ENCODE measurements at places on chromosomes 16 and 17.

GRCh38 chr17:82388223-82388921 lies 16.8 kb downstream of the UTS2R start:
- DNase-seq = no peak

GRCh38 chr17:35890774-35891155 lies 10.6 kb upstream of the CCL5 start:
- DNase-seq = no peak

GRCh38 chr17:63445571-63445953 lies 544 bp downstream of the CYB561 start:
- DNase-seq = peak; percentile 37

- DNase-seq = no peak
Observed at GRCh38 chr17:78029697-78030096, 71.2 kb downstream of the TNRC6C start.

- no peak for DNase-seq
Observed at GRCh38 chr17:16973760-16974540, 2.0 kb upstream of the TNFRSF13B start.

GRCh38 chr16:86181526-86181925 lies 282.6 kb downstream of the IRF8 start:
- DNase-seq = no peak

DNA sequence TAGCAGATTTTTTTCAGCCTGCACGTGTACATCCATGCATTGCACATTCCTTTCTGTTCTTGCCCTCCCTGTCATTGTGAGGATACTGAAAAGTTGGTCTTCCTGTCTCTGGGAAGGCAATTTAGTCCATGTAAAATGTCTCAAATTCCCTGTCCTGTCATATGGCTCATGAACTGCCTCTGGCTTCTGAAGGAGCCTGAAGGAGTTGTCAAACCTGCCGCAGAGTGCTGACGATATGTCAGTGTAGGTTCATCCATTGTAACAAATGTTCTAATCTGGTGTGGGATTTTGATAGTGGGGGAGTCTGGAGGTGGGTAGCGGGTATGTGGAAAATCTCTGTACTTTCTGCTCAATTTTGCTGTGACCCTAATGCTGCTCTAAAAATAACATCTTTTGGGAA lies 59.6 kb downstream of the YPEL2 start:
- DNase-seq = no peak

GRCh38 chr17:66304304-66305174 lies 2.1 kb downstream of the PRKCA start:
- DNase-seq = no peak

DNA sequence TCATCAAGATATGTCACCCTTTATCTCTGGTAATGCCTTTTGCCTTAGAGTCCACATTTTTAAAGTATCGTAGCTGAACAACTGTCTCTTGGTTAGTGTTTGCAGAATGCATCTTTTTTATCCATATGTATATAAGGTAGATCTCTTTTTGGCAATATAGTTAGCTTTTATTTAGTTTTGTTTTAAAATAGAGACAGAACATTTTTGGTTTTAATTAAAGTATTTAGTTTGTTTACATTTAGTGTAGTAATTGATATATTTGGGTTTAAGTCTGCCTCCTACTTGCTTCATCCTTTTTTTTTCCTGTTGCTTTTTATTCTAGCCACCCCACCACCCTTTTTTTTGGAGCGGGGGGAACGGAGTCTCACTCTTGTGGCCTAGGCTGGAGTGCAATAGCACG lies 184.6 kb upstream of the CHMP6 start:
- no peak for DNase-seq

DNA sequence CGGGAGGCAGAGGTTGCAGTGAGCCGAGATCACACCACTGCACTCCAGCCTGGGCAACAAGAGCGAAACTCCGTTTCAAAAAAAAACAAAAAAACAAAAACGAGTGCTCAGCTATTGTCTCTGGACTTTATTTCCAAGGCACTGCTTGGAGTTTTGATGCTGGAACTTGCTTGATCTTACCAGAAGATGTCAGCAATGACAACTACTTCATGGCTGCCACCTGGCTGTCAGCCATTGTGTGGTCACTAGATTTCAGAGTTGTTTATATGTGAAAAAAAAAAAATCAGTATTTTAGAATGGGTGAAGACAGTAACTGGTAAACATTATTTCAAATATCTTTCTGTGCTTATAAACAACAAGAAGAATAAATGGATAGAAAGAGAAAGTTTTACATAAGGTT lies 26.3 kb upstream of the OR4D1 start:
- no peak for DNase-seq

DNA sequence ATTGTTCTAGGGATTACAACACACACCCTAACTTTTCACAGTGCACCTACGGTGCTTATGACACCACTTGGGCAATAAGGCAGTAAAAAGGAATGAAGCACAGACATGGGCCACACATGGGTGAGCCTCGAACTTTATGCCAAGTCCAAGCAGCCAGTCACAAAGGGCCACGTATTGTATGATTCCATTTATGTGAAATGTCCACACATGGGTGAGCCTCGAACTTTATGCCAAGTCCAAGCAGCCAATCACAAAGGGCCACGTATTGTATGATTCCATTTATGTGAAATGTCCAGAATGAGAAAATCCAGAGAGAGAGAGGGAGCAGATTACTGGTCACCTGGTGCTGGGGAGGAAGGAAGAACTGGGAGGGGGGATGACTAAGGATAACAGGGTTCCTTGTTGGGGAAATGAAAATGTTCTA lies 22.2 kb downstream of the RMI2 start:
- no peak for DNase-seq

- DNase-seq = no peak
Observed at GRCh38 chr16:60137891-60138290, 1403.8 kb upstream of the GOT2 start.

DNA sequence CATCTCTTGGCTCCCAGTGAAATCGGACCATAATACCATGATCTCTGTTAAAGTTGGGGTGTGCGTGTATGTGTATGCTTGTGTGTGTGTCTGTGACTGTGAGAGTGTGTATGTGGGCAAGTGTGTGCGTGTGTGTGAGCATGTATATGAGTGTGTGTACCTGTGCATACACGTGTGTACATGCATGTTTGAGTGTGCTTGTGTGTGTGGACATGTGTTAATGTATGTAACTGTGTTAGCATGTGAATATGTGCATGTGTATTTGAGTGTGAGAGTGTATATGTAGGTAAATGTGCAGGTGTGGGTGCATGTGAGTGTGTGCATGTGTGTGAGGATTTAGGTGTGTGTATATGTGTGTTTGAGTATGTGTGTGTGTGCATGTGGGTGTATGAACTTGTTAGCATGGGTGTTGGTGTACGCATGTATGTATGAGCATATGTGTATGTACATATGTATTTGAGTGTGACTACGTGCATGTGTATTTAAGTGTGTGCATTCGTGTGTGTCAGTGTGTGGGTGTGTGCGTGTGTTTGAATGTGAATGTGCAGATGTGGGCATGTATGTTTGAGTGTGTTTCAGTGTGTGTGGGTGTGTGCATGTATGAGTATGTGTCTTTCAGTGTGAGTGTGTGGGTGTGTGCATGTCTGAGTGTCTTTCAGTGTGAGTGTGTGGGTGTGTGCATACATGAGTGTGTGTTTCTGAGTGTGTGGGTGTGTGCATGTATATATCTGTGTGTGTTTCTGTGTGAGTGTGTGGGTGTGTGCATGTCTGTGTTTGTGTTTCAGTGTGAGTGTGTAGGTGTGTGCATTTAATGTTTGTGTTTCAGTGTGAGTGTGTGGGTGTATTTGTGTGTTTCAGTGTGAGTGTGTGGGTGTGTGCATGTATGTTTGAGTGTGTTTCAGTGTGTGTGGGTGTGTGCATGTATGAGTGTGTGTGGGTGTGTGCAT lies 183.2 kb downstream of the SOX9 start:
- DNase-seq = no peak

DNA sequence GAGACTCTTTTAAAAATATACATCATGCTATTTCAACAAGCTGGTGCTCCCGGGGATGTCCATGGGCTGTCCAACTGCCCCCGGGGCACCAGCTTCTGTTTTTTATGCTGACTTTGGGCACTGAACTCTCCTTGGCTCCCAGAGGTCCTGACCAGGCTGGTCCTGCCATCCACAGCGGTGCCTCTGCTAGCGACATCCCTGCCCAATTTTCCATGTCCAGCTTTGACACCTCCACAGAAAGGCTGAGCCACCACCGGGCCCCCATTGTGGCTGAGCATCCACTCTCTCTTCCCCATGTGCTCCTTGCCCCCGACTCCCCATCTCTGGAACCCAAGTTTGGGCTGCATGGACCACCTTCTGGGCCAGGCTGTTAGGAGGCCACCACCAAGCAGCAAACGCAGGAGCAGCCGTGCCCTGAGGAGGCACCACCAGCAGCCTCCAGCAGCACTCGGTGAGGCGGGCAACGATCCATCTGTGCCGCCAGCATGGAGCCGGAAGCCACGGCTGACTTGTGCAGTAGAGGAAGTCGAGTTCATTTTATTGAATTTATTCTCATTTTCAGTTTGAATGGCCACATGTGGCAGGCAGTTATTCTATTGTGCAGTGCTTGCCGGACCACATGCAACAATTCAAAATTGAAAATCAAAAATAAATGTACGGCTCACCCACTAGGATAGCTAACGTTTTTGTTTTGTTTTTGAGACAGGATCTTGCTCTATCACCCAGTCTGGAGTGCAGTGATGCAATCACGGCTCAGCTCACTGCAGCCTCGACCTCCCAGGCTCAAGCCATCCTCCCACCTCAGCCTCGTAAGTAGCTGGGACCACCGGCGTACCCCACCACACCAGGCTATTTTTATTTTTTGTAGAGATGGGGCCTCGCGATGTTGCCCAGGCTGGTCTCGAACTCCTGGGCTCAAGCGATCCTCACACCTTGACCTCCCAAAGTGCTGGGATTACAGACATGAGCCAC lies 2.8 kb upstream of the MEAK7 start:
- DNase-seq = no peak

DNA sequence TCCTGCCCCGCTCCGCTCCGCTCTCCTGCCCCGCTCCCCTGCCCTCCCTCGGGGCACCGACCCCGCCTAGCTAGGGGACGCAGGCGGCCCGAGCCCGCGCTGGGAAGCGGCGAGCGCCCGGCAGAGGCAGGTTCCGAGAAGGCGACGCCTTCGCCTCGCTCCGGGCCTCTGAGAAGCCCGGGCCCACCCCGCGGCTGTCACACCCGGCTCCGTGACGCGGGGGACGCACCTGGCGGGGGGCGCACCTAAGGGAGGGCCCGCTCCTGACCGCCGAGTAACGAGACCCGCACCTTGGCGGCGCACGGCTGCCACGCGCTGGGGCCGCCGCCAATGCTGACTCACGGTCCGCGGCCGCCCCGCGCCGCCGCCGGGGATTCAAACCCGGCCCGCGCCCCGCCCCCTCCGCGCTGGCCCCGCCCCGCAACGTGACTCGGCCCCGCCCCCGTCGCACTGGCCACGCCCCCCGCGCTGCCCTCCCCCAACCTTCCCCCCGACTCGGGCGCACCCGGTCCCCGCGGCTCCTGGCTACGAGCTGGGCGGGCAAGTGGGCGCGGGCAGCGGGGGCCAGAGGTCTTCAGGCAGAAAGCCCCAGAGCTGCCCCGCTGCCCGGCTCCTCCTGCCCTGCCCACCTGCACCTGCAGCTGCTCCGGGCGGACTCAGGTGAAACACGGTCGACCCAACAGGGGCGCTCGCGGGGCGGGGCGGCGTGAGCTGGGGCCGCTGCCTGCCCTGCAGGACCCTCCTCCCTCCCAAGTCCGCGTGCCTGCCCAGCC lies 27.8 kb downstream of the GNPTG start:
- peak; percentile 37 for DNase-seq

DNA sequence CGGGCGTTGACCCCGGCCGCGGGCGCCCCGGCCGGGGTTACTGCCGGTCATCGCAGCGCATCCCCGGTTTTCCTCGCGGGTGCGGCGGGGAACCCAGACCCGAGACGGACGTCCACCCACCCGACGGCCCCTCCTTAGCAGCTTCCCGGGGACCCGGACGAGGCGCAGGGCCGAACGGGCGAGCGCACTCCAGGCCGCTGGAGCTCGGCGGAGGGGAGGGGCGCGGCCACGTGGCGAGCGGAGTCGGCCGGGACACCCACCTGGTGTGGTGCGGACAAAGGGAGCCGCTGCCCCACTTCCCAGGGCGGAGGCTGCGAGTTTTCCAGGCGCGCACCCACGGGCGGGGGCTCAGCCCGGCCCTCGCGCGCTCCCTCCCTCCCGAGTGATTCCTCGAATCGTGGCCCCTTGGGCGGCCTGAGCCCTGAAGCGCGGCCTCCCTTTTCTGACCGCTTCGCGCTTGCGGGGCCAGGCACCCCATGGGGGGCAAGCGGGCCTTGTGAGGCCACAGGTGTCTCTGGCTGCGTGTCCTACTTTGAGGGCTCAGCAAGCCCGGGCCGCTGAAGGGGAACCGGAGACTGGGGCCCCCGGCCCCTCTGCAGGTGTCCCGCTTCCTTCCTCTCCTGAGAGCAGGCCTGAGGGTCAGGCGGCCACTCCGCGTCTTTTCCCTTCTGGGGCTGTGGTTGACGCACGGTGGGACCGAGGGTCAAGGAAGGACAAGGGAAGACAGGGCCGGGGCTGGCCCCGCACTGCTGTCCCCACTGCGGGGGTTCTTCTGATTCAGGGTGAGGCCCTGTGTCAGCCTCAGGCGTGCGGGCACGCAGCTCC lies 1.1 kb upstream of the FASN start:
- no peak for DNase-seq

- DNase-seq = no peak
Observed at GRCh38 chr17:68775969-68776368, 174.8 kb upstream of the FAM20A start.

DNA sequence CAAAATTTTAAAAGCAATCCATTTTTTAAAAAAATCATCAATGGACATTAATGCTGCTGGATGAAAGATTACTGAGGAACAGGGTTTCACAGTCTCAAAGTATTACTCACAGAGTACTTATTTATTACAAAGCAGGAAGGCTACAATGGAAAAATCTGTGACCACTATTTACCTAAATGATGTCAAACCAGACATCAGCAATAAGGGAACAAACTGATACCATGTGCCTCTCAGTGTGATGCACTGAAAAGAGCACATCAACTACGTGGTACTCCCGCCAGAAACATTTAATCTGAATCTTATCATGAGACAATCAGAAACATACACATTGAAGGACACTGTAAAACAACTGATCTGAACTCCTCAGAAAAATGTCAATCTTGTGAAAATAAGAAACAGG lies 124.2 kb downstream of the PARN start:
- no peak for DNase-seq

DNA sequence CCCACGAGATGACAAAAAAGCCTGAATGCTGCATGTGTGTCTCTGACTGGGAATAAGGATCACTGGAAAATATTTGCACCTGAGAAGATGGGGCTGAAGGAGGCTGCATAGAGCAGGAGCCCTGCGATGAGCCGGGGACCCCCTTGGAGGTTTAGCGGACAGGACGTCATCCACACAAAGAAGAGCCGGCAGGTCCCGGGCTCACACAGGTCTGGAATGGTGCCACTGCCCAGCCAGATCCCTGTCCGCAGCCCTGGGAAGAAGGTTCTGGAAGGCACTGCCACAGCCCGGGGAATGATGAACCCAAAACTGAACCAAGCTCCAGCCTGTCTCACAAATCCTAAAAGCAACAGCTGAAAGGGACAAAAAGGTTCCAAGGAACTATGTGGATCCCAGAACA lies 101.8 kb downstream of the ANKRD11 start:
- DNase-seq = no peak
